Cardiac septum (tissue), 1 donor: ENCODE measurements at places on chromosomes 12 and 14. TPM values are rescaled to one million over a fixed set of nuclear protein-coding genes. Genes with fewer than 3 reads are reported as not detected.

CMKLR1 gene
- total RNA-seq: 21.0 TPM

CCDC175 gene
- not detected for total RNA-seq

HSPA2 gene
- 74.9 TPM for total RNA-seq

RIMKLB gene
- 13.8 TPM for total RNA-seq

LRIG3 gene
- 6.1 TPM for total RNA-seq

MIP gene
- total RNA-seq: 0.48 TPM

KRT6B gene
- not detected for total RNA-seq

EGLN3 gene
- 326 TPM for total RNA-seq

SLC24A4 gene
- total RNA-seq: not detected
